ENCODE measurements at places on chromosomes 3 and 15. TPM values are rescaled to one million over a fixed set of nuclear protein-coding genes. Genes with fewer than 3 reads are reported as not detected.

Gene CCDC9B
- 22.9 TPM for total RNA-seq

Gene SCAMP5
- total RNA-seq, result 6.4 TPM

Gene FOXL2
- 0.17 TPM for total RNA-seq

Gene MEIS2
- 66.4 TPM for total RNA-seq

Gene PLA2G4D
- total RNA-seq, result not detected

Gene ZNF80
- total RNA-seq, result not detected

Gene GOLGA8M
- 0.71 TPM for total RNA-seq

Measured in esophagus muscularis mucosa (tissue), 4 donors.